A549 treated with AZD2906 at 1 μM for 4 hours (cell line): ENCODE measurements at places on chromosomes 2 and 18. TPM values are rescaled to one million over a fixed set of nuclear protein-coding genes. Genes with fewer than 3 reads are reported as not detected.

The CAPN14 gene
- 0.01 to 0.04 TPM (median 0.03 TPM) in 5 replicates for total RNA-seq

The FSHR gene
- total RNA-seq, result not detected in 5 replicates

The WDR12 gene
- total RNA-seq, result 51.7 to 68.8 TPM (median 61.5 TPM) in 5 replicates

The ANKRD30BL gene
- not detected in 5 replicates for total RNA-seq

The ZNF804A gene
- not detected in 5 replicates for total RNA-seq

The IL1F10 gene
- 0.09 to 0.24 TPM in 2 of 5 replicates, not detected in the others for total RNA-seq

The HTRA2 gene
- 33.1 to 41.7 TPM (median 39.3 TPM) in 5 replicates for total RNA-seq

The CYP27A1 gene
- total RNA-seq, result 0.09 to 0.18 TPM (median 0.11 TPM) in 5 replicates

The PHLPP1 gene
- 6.4 to 8.4 TPM (median 8.1 TPM) in 5 replicates for total RNA-seq

The ERLEC1 gene
- 52.5 to 65.8 TPM (median 56.8 TPM) in 5 replicates for total RNA-seq

The TUBB8B gene
- not detected in 5 replicates for total RNA-seq

The PTH2R gene
- not detected in 5 replicates for total RNA-seq

The HTR2B gene
- total RNA-seq, result 0.03 TPM in 2 of 5 replicates, not detected in the others

The RFX8 gene
- not detected in 5 replicates for total RNA-seq

The ICOS gene
- total RNA-seq, result not detected in 5 replicates

The DSG1 gene
- not detected in 5 replicates for total RNA-seq

The CCDC74A gene
- total RNA-seq, result 11.1 to 16.2 TPM (median 15.0 TPM) in 5 replicates

The BCL2 gene
- total RNA-seq, result 0.48 to 0.66 TPM (median 0.58 TPM) in 5 replicates

The GAREM1 gene
- 5.1 to 5.8 TPM (median 5.5 TPM) in 5 replicates for total RNA-seq

The C2orf80 gene
- not detected in 5 replicates for total RNA-seq

The ADD2 gene
- 22.2 to 29.0 TPM (median 25.0 TPM) in 5 replicates for total RNA-seq

The UGT1A7 gene
- 3.4 to 5.0 TPM (median 3.5 TPM) in 5 replicates for total RNA-seq

The GPR35 gene
- 0.24 to 1.1 TPM (median 0.77 TPM) in 5 replicates for total RNA-seq

The GMCL1 gene
- 9.0 to 11.6 TPM (median 10.0 TPM) in 5 replicates for total RNA-seq

The HOXD13 gene
- 0.07 to 0.27 TPM (median 0.18 TPM) in 5 replicates for total RNA-seq

The MGAT4A gene
- total RNA-seq, result 1.9 to 3.0 TPM (median 2.6 TPM) in 5 replicates

The GPR45 gene
- total RNA-seq, result 0.06 TPM in 1 of 5 replicates, not detected in the others

The CD8B gene
- total RNA-seq, result not detected in 5 replicates

The DSG4 gene
- not detected in 5 replicates for total RNA-seq

The FZD7 gene
- 5.9 to 6.7 TPM (median 6.4 TPM) in 5 replicates for total RNA-seq

The SLC11A1 gene
- 0.16 to 0.21 TPM (median 0.17 TPM) in 5 replicates for total RNA-seq

The ANKAR gene
- 1.0 to 1.9 TPM (median 1.3 TPM) in 5 replicates for total RNA-seq

The CASP8 gene
- 27.5 to 33.9 TPM (median 29.3 TPM) in 5 replicates for total RNA-seq

The INPP5D gene
- 0.49 to 0.74 TPM (median 0.53 TPM) in 5 replicates for total RNA-seq

The SLC23A3 gene
- total RNA-seq, result 0.13 to 0.63 TPM (median 0.41 TPM) in 5 replicates

The EPHA4 gene
- 0.58 to 0.95 TPM (median 0.77 TPM) in 5 replicates for total RNA-seq

The SIX3 gene
- total RNA-seq, result 2.7 to 4.3 TPM (median 3.7 TPM) in 5 replicates

The CPLX4 gene
- not detected in 5 replicates for total RNA-seq

The CROCC2 gene
- total RNA-seq, result not detected in 5 replicates

The REG1B gene
- not detected in 5 replicates for total RNA-seq

The EDAR gene
- total RNA-seq, result 0.02 to 0.10 TPM (median 0.04 TPM) in 5 replicates

The EN1 gene
- 0.63 to 0.99 TPM (median 0.92 TPM) in 5 replicates for total RNA-seq

The LIMS3 gene
- not detected in 5 replicates for total RNA-seq

The PSMA8 gene
- total RNA-seq, result not detected in 5 replicates

The ALPI gene
- 0.05 TPM in 1 of 5 replicates, not detected in the others for total RNA-seq

The LAPTM4A gene
- total RNA-seq, result 245 to 294 TPM (median 268 TPM) in 5 replicates

The GPAT2 gene
- total RNA-seq, result 0.02 TPM in 1 of 5 replicates, not detected in the others

The ALMS1 gene
- total RNA-seq, result 7.9 to 10.2 TPM (median 9.3 TPM) in 5 replicates

The AGXT gene
- not detected in 5 replicates for total RNA-seq

The BOLA3 gene
- 117 to 140 TPM (median 121 TPM) in 5 replicates for total RNA-seq

The OR6B2 gene
- total RNA-seq, result not detected in 5 replicates

The KCNJ13 gene
- not detected in 5 replicates for total RNA-seq

The HADHB gene
- total RNA-seq, result 90.9 to 97.9 TPM (median 97.4 TPM) in 5 replicates
